Cerebellar nuclear complex (tissue), 1 donor: ENCODE measurements at places on chromosomes 4 and X.

GRCh38 chr4:8773124-8773931 lies 98.3 kb downstream of the HMX1 start:
- DNase-seq: no peak

- DNase-seq: no peak
Measured at GRCh38 chr4:113768952-113769351, 7.4 kb upstream of the CAMK2D start.

- no peak for DNase-seq
Measured at GRCh38 chr4:81468678-81469077, 3.0 kb downstream of the RASGEF1B start.

- DNase-seq: no peak
Measured at GRCh38 chrX:11739776-11740175, 18.3 kb upstream of the MSL3 start.

DNA sequence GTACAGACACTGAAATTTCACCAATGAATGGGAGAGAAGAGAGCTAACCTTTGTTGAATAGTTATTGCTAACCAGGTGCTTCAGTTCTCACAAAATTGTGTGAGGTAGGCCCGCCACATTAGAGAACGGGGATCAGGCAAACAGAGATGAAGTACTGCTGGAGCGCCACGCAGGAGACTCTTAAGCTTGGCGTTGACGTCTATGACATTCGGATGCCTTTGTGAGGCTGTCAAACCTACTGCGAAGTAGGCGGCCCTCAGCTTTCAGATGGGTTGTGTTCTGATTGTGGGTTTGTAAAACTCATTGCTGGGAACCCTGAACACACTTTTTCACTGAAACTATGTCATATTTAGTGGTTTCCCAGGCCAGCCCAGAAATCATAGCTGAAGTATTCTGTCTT lies 173.6 kb downstream of the CBR4 start:
- DNase-seq: no peak

DNA sequence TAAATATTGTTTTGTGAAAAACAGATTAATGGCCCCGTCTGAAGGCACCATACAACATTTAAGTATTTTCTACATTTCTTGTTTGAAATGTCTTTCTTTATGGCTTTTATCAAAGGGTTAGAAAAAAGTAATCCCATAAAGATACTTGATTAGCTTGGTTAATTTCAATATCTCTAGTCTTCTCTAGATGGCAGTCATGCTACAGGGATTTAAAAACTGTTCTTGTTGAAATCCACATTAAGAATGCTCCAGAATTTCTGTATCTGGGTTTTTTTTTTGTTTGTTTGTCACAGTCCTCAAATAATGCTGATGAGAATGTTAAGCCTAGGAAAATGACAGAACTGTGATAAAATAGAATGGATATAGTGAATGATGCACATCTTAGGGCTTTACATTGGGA lies 109.0 kb upstream of the AADAT start:
- DNase-seq: no peak

GRCh38 chr4:153722036-153722435 lies 37.8 kb downstream of the RNF175 start:
- no peak for DNase-seq

DNA sequence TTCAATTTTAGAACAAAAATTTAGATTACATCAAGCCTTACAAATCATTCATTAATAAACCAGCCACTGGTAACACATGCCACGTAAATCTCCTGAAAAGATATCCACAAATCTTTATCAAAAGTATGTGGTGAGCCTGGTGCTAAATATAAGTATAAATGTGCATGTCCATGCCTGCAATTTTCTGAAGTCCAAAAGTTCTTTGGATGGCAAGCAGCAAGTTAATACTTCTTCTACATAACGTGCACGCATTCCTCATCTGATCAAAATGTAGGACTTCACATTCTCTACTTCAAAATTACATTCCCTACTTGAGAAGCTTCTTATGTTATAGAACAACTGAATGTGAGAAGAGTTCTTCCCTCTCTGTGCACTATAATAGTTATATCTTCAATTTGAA lies 49.8 kb downstream of the HHIP start:
- DNase-seq: no peak

- no peak for DNase-seq
Measured at GRCh38 chrX:40996886-40997530, 88.2 kb upstream of the USP9X start.

- DNase-seq: no peak
Measured at GRCh38 chr4:71683309-71683708, 100.6 kb downstream of the GC start.

- no peak for DNase-seq
Measured at GRCh38 chrX:68503836-68504636, 5.2 kb downstream of the YIPF6 start.

DNA sequence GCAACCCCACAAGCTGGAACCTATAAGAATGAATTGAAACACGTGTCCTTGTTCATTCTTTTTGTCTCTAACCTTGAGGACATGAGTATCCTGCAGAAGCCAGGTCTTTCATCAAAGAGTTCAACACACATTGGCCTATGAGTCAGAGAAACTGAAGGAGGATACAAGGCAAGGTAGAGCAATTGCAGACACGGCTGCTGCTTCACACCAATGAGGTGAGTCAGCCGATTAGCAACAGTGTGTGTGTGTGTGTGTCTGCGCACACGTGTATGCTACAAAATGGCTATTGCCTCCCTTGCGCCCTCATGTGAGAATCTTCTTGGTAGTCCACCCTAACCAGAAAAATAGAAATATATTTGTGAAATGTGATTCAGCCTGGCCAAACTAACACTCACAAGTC lies 1477.7 kb upstream of the IGFBP7 start:
- no peak for DNase-seq

DNA sequence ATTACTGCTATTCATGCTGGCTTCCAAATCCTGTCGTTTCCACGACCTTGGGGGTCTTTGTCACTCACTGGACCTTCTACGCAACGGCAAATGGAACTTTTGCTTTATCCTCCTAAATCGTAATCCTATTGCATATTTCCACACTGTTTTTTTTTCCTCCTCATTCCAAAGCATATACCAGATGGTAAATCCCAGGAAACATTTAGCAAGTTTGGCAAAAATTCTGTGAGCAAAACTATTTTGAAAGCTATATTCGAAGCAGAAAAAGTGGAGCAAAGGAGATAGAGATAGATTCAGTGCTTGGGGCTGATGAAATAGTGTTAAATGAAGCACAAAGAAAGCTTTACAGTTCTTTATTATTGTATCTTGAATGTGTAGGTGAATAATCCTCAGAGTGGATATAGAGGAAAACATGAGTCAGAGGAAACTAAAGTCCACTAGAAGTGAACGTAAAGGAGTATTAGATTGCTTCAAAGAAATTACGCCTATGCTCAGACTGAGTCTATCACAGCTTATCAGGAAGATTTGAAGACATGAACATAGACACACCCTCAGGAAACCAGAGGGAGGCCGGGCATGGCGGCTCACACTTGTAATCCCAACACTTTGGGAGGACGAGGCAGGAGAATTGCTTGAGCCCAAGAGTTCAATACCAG lies 50.2 kb upstream of the FAM9A start:
- DNase-seq: no peak

DNA sequence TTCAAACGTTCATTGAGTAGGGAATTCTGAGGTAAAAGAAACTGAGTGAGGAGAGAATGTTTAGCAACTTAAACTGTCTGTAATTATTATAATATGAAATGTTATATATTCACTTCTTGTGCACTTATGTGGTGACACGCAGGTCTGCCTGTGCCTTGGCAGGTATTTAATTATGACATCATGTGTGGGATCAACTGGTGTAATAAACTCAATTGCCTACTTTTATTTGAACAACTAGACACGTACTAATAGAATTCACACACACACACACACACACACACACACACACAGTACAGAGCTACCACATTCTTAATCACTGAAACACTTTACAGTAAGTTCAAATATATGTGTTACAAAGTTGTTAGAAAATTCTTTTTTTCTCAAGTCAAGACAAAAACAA lies 20.7 kb upstream of the SLC25A31 start:
- no peak for DNase-seq
